ENCODE measurements at places on chromosomes 6 and 20.

GRCh38 chr6:125077453-125077852 lies 76.1 kb upstream of the TPD52L1 start:
- DNase-seq = no peak

DNA sequence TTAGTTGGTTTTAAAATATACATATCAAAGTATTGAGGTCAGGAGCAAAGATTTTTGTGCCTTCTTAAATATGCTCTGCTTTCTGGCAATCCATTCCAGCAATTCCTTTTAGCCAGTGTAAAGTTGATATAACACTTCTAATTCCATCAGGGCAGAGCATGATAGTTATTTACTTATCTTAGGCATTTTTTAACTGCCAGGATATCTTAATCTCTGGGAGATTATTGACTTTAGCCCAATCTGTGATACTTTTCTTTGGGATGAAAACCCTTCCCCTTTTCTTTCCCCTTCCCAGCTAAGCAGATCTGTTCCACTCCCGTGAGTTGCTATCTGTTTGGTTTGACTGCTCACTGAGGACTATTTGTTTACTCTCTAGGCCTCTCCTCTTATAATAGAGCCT lies 168.7 kb upstream of the RSPO3 start:
- no peak for DNase-seq

DNA sequence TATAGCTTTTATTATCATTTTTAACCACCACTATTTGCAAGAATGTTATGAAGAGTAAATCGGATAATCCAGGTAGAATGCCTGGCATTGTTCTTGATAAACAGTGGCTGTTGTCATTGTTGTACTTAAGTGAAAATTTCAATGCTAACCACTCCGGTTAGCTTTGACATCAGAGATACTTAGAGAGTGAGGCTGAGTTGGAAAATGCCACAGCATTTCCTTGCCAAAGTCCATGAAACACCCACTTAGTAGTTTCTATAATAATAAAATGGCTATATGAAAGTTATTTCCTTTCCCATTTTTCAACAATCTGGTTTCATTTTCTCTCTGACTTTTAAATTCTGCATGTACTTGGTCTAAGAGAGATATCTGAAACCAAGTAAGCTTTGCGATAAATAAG lies 132.0 kb downstream of the CDK19 start:
- DNase-seq = no peak

DNA sequence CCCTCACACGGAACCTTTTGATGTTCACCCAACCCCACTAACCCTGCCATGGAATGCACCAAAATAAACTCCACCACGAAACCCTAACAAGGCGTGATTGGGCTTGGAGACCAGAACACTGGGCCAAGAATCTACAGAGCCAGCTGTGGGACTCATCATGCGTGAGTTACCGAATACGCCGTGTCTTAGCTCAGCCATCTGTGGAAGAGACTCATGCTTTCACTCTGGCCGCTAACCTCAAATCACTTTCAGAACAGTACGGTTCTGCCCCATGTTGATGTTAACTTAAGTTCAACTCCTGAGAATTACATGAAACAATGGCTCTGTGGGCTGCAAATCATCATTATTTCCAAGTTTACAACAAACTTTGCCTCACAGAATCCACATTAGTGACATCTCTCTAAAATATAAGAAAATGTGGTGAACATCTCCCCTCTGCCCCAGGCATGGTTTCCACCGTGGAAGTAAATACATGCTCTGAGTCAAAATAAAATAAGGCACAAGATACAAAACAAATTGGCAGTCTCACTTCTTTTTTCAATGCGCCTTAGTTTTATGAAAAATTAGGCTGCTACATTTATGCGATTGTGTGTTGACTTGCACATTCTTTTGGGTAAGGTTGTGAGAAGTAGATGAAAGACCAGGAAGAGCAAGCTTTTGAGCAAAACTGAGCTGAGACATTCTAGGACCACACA lies 308.9 kb upstream of the EXOC2 start:
- no peak for DNase-seq

GRCh38 chr6:166365806-166366205 lies 16.9 kb downstream of the MPC1 start:
- no peak for DNase-seq

GRCh38 chr6:13711324-13711732 lies 307 bp downstream of the RANBP9 start:
- DNase-seq = no peak

Measured in stimulated activated CD8-positive, alpha-beta memory T cell treated with anti-CD3 and anti-CD28 coated beads, Interleukin-7, amount 100 ng/mL, for 24 hours (primary cell).